ENCODE measurements at places on chromosomes 5 and 9.

GRCh38 chr5:121628783-121629182, 222.9 kb upstream of the FTMT start:
- DNase-seq: peak; percentile 2

DNA sequence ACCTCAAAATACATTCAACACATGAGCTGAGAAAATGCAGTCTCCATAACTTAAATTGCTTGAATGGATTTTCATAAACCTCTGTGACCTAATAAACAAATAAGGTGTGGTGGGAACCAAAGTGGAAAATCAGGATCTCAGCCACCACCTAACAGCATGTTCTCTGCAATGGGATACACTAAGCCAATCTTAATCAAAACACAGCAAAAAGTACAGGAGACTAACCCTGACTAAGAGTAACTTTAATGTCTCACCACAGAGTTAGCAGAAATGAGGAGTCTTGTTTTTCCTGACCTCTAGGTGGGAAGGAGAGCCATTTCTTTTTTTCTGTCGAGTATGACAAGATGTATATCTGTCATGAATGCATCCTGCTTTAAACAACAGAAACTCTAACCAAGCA, 48.5 kb downstream of the PLK2 start:
- DNase-seq: no peak

- DNase-seq: no peak
These were observed 36.4 kb upstream of the F2RL1 start for GRCh38 chr5:76782444-76782843.

- no peak for DNase-seq
These were observed 106.2 kb upstream of the CLINT1 start for GRCh38 chr5:157965040-157965678.

DNA sequence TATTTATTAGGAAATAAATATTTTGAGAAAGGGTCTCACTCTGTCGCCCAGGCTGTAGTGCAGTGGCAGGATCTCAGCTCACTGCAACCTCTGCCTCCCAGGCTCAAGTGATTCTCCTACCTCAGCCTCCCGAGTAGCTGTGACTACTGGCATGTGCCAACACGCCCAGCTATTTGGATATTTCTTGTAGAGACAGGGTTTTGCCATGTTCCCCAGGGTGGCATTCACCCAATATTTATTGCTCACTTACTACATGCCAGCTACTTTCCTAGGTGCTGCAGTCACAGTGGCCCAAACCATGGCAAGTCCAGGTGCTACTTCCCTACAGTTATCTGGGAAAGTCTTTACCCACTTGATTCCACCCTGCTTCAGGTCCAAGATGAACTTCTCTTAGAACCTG, 8.3 kb upstream of the MED7 start:
- no peak for DNase-seq

- no peak for DNase-seq
These were observed 8.3 kb upstream of the EEIG1 start for GRCh38 chr9:127989094-127989493.
